ENCODE measurements at places on chromosomes 3 and 15.

DNA sequence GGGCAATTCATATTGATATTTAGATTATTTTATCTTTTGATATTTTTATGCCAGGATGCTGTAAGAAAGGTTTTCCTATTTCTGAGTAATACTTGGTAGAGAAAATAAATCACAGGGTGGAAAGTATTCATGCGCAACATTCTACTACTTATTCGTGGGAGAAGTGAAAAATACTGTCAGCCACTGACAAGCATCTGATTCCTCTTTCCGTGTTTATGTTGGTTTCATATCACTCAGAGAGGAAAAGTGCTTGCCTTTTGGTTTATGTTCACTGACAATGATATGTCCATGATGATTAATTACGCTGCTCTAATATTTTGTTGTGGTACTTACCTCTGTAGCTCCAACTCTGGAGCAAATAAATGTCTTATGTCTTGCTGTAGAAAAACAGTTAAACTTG, 429.4 kb downstream of the EDEM1 start:
- no peak for DNase-seq

DNA sequence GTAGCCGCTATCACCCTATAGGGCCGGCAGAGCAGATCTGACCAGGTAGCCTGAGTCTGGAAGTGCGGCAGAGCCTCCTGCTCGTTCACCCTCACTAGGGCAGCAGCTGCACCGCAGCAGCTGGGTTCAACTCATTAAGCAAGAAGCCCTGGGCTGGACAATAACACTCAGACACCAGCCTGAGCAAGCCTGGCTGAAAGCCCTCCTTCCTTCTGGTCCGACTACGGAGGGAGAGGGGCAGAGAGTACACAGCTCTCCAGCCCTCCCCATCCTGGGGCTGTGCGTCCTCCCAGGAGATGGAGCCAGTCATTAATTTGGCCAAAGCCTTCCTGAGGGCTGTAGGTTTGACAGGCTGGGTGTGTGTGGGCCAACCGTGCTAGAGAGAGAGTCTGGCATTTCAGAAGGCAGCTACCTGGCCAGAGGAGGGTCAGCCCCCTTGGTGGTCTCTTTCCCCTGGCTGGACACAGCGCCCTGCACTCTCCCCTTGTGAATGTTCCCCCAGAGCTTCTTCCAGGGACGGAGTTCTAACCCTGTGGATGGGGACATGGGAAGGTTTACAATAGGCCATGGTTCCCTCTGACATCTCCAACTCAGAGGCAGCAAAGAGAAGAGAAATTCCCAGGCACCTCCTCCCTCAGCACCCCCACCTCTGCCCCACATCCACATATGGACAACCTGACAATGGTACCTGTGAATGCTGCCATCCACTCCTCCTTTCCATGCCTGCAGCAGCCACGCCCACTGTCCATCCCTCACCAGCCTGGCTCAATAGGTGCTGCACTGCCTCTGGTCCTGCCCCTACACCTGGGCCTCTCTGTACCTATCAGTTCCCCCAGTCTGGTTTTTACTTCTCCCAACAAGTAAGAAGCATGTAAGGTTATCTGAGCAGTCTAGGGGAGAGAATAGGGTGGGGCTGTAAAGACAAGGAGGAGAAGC, 6.5 kb downstream of the CHRNB4 start:
- no peak for DNase-seq

GRCh38 chr3:177358091-177358976, 161.1 kb upstream of the TBL1XR1 start:
- DNase-seq: no peak

DNA sequence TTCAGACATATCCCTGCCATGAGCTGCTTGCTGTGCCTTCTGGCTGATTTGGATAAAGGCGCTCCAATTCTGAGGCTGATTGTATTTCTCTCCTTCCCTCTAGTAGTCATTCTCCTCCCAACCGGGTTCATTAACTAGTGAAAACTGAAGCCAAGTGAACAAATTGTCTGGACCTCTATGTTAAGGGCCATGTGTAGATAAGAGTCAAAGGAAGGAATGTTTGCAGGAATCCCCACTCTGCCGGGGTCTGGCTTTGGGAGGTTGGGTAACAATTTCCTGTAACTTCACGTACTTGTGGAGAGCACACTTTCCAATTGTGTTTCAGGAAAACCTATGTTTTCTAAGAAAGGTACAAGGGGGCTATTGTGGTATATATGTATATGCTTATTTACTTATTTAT, 38.2 kb upstream of the SUCLG2 start:
- no peak for DNase-seq

DNA sequence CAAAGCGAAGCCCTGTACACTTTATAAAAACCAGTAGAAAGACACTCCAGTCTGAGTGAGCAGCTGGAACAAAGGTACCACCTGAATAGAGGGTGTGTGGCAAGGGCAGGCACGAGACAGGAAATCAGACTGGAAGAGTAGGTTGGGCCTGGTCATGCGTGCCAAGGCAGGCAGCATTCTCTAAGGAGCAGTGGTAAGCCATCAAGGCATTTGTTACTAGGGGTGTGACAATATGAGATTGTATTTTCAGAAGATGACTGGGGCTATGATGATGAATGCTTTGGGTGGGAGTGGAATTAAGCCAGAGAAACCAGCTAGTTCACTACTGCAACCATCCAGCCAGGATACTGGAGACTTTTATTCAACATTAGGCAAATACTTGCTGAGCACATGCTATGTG, 5.0 kb downstream of the JMJD7 start:
- no peak for DNase-seq

DNA sequence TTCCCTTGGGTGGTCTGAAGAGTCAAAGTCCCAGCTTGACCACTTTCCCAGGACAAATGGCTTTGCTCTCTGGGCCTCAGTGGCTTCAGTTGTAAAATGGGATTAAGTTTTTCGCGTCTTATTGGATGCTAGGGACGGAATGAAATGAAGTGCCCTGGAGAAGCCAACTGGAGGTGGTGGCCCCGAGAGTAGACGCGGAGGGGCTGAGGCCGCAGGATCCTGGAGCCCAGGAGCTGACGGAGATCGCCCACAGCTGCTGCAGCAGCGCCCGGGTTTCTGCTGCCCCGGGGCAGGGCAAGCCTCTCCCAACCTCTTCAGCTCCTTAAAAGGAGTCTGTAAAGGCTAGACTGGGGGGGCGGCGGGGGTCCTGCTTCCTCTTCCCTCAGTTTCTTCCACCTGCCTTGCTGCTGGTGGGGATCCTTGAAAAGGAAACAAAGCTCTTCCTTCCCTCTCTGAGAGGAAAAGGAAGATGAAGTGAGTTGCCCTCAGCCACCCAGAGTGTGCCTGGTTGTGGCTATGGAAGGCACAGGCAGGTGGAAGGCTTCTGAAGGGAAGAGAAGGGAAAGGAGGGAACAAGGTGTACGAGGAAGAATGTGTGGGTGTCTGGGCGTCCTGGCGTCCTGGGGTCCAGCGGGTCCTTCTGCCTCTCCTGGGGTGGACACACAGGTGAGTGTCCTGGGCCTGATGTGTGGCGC, 967 bp upstream of the BNC1 start:
- DNase-seq: no peak

- DNase-seq: no peak
These were observed 40.9 kb upstream of the NR2C2 start for GRCh38 chr3:14906355-14906971.

DNA sequence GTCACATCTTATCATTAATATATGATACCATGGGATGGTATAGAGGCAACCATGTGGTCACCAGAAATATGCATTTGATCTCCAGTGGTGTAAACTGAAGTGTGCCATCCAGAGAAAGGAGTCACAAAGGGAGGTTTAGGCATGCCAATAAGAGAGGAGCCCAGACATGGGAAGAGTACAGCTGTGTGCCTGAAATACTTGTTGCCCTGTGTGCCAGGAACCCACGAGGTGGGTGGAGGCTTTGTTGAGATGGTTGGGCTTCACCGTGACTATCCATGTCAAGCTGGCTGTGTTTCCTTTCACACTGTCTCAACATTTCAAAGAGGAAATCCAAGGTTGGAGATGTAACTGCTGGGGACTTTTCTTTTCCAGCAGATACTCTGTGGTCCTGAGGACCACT, 43.5 kb downstream of the CACNA2D3 start:
- DNase-seq: no peak

- no peak for DNase-seq
These were observed 708 bp upstream of the GCHFR start for GRCh38 chr15:40762919-40763800.

DNA sequence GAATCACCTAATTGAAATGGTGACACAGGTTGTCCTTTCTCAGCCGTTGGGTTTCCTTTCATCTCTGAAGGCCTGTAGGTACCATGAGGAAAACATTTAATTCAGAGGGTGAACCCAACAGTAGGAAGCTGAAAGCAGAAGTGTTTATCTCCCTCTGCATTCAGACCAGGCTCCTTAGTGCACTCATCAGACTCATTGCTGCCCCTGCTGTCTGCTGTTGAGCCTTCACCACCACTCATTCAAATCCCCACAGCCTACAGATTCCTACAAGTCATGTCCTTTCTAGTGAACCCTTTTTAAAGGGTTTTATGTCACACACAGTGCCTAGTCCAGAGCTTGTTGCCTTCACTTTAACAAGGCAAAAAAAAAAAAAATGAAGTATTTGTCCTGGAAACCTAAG, 13.4 kb downstream of the WDR48 start:
- DNase-seq: no peak

GRCh38 chr3:181457190-181457589, 254.5 kb upstream of the SOX2 start:
- DNase-seq: no peak

- DNase-seq: no peak
These were observed 20.8 kb upstream of the VPS8 start for GRCh38 chr3:184791171-184791570.

GRCh38 chr15:71588746-71589145, 221.6 kb upstream of the NR2E3 start:
- DNase-seq: no peak

DNA sequence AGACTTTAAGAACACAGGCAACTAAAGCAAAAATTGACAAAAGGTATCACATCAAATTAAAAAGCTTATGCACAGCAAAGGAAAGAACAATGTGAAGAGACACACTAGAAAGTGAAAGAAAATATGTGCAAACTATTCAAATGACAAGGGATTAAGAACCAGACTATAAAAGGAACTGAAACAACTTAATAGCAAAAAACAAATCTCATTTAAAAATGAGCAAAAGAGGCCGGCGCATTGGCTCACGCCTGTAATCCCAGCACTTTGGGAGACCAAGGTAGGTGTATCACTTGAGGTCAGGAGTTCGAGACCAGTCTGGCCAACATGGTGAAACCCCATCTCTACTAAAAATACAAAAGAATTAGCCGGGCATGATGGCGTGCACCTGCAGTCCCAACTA, 14.4 kb downstream of the NGLY1 start:
- DNase-seq: no peak

DNA sequence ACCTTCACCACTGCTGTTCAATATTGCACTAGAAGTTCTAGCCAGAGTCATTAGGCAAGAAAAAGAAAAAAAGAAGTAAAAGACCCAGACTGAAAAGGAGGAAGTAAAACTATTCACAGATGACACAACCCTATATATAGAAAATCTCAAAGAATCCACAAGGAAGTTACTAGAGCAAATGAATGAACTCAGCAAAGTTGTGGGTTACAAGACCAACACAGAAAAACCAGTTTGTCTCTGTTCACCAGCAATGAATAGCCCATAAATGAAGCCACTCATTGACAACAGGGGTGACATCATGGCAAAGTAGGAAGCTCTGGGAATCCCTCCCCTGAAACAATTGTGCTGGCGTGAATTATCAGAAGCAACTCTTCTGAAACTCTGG, 4.6 kb downstream of the CFAP100 start:
- DNase-seq: no peak

DNA sequence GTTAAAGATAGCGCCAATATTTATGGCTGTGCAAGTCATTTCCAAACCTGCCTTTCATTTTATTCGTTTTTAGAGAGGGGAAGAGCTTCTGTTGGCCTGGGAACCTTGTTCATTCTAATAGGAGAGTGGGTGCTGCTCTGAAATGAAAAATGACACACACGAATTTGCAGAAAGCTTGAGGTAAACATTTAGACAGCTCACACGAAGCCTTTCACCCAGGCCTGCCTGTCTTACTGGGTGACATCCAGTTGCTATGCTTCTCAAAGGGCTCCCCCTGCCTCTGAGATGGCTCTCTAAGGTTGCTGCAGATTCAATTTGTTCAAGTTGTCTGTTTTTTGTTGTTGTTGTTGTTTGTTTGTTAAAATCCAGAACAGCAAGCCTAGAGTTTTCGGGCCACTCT, 18.2 kb downstream of the PEX5L start:
- DNase-seq: no peak

DNA sequence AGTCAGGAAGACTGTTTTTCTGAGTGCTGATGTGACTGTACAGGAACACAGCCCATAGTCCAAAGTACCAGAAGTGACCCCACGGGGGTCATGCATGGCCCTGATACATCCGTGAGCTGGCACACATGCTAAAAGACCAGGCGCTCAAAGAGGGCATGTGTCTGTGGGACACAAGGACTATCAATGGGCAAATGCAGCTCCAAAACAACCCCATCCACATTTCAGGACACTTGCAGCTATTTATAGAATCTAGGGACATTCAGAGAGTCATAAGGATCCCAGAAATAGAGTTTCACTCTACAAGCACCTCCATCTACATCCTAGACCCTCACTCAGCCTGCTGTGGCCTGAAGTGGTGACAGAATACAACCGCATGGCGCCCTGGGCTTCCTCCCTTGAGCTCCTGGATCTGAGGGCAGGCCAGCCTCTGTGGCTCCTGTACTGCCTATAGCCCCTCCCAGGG, 17.0 kb downstream of the SLC25A20 start:
- DNase-seq: no peak

GRCh38 chr3:113698956-113699355, 2.5 kb upstream of the USF3 start:
- DNase-seq: no peak

DNA sequence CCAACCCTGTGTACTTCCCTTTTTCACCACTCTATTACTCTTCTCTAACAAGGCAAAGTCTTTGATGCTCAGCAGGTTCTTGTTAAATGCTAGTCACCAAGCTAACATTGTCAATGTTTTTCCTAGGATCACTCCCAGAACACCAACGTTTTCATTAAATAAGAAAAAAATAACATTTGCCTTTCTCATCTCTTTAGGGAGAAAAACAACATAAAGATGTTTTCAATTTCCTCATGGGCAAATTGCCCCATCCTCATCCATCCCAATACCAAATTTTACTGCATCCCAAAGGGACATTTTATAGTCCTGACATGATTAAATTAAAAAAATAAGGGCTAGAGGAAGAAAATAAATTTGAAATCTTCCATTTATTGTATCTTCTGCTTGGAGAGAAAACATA, 106.5 kb downstream of the SUCNR1 start:
- no peak for DNase-seq

DNA sequence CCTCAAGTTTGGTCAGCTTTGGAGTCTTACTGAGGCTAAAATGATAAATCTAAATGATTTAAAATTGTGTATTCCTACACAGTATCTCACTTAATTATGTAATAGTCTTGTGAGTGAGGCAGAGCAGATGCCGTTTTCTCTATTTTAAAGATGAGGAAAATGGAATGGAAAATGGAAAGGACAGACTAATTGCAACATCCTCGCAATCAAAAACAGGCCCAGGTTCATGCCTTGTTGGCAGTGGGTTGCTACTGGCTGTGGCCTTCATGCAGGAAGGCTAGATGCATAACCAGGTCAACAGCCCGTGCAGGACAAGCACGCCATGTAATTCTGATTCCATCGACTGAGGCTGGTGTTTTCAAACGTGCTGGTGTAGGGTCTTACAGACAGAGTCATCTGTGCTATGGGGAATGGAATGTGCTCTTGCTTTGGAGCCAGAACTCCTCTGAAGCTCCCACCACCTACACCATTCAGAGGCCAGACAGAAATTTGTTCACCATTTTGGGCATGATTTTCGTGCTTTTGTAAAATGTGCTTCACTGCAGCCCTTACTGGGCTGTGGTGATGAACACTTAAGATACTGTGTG, 37.9 kb downstream of the MLH1 start:
- DNase-seq: no peak

All from activated CD4-positive, CD25-positive, alpha-beta regulatory T cell (primary cell).